ENCODE measurements at places on chromosomes 2 and 18.

DNA sequence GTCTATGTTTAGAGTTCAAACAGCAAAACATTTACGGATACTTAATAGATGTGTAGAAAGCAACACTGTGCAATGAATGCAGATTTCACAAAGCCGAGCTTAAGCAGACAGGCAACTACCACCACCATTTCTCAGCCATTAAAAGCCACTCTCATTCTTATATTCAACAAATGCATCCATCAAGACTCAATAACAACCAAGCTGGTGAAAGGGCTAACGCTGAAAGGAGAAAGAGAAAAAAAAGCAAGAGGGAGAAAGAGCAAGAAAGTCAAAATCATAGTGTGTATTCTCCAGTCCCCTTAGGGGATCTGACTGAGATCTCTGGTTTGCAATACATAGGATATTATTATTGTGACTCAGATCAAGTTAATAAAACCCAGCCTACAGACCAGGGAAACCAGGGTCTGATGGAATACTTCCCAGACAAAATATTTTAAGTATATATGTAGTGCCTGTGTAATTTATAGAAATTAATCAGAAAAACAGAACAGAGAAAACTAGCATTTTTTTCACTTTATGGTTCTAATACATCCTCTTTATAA, 14.1 kb downstream of the SATB2 start:
- no peak for DNase-seq

GRCh38 chr2:150916467-150917396, 344.9 kb downstream of the RBM43 start:
- DNase-seq: no peak

GRCh38 chr18:12699747-12700146, 2.8 kb downstream of the CEP76 start:
- no peak for DNase-seq

- DNase-seq: no peak
Measured at GRCh38 chr2:129376426-129377077, 602.9 kb upstream of the RAB6C start.

- no peak for DNase-seq
Measured at GRCh38 chr2:69789175-69789721, 40.2 kb upstream of the GMCL1 start.

- DNase-seq: no peak
Measured at GRCh38 chr2:34601561-34601960, 1002.5 kb upstream of the FAM98A start.

DNA sequence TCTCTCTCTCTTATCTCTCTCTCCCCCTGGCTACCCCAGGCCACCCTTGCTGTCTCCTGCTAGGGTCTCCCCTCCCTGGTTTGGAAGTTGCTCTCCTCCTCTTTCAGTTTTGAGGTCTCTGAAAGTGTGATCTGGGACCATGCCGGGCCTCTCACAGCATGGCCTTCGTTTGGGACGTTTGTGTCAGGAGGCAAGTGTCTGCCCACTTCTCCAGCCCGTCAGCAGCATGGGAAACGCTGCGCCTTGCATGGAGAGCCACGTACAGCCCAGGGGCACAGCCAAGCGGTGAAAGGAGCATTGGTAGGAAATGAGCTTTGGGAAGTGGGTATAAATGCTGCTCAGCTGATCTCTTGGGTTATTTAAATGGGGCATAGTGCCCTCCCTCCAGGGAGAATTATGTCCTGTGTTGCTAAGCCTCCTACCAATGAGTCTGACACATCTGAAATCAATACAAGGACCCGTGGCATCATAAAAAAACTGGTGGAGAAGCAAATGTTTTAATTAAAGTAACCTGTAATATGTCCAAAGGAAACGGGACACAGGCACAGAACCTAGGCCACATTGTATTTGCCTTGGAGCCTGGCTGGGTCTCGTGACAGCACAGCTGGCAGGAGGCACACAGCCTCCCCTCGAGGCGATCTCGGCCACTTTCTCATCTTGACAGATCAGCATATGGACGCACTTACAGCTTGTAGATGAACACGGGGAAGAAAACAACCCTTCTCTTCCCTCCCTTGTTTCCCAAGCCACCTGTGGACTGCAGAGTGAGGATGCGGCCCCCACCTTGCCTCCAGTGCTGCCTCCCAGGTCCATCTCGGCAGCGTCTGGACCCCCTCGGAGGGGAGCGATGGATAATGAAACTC, 72.7 kb downstream of the SH3RF3 start:
- no peak for DNase-seq

- DNase-seq: no peak
Measured at GRCh38 chr2:168697668-168698121, 104.7 kb upstream of the NOSTRIN start.

GRCh38 chr2:181781078-181781786, 100.9 kb upstream of the NEUROD1 start:
- DNase-seq: no peak
